DMS79 (cell line): ENCODE measurements at places on chromosomes 6 and 20.

GRCh38 chr6:129203190-129203900 lies 320.4 kb downstream of the LAMA2 start:
- no peak for DNase-seq

DNA sequence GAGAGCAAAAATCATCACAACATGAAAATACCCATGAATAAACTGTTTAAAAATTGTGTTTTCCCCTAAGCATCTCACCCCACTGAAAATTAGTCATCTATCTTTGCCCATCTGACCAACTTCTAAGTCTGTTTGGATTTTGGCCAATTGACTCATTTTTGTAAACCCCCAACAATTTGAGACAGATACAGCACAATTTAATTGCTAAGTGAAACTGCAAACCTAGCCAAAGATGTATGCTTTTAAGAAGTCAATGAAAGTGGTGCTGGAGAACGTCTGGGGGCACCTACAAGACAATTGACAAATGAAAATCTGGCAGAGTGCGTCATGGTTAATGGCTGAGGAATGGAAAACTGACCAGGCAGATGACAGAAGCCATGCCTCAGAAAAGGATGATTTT lies 30.9 kb upstream of the SLC24A3 start:
- DNase-seq, result no peak

DNA sequence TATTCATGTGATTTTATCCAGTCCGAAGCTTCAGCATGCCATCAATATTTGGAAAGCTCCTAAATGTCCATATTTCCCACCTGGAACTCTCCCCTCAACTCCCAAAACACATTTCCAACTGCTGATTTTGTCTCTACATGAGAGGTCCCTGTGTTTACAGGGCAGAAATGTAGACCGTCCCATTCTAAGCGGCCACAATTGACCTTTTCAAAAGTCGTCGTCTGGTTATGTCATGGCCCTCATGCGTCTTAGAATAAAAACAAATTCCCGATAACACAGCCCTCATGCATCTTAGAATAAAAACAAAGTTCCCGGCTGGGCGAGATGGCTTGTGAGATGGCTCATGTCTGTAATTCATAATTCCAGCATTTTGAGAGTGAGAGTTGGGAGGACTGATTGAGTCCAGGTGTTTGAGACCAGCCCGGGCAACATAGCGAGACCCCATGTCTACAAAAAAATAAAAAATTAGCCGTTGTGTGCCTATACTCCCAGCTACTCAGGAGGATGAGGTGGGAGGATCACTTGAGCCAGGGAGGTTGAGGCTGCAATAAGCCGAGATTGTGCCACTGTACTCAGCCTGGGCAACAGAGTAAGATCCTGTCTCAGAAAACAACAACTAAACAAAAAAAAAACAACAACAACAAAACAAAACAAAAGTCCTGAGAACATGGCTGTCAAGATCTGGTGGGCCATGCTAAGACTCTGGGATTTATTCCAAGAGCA lies 6.4 kb upstream of the ZNF217 start:
- DNase-seq, result no peak

- DNase-seq, result peak; percentile 66
These were observed 43.6 kb upstream of the TMEM170B start for GRCh38 chr6:11493974-11494373.

DNA sequence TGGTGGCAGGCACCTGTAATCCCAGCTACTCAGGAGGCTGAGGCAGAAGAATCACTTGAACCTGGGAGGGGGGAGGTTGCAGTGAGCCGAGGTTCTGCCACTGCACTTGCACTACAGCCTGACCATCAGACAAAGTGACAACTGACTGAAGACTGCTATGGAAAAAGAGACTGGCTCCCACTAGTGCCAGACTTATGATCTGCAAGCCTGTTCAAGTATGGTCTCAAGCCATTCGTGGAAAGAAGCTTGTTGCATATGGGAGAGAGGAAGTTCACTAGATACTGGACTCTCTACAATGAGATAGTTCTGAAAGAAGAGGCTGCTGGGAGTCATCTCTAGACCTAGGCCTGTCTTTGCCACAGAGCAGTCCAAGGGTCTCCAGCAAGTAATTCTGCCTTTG lies 26.7 kb downstream of the MDN1 start:
- DNase-seq, result no peak

GRCh38 chr6:3326981-3327380 lies 68.2 kb downstream of the PSMG4 start:
- no peak for DNase-seq

- no peak for DNase-seq
These were observed 904.1 kb upstream of the MANEA start for GRCh38 chr6:94673251-94673650.

GRCh38 chr20:34946661-34947060 lies 8.9 kb downstream of the GSS start:
- DNase-seq, result no peak

- no peak for DNase-seq
These were observed 264.4 kb downstream of the HACE1 start for GRCh38 chr6:104595311-104595820.

DNA sequence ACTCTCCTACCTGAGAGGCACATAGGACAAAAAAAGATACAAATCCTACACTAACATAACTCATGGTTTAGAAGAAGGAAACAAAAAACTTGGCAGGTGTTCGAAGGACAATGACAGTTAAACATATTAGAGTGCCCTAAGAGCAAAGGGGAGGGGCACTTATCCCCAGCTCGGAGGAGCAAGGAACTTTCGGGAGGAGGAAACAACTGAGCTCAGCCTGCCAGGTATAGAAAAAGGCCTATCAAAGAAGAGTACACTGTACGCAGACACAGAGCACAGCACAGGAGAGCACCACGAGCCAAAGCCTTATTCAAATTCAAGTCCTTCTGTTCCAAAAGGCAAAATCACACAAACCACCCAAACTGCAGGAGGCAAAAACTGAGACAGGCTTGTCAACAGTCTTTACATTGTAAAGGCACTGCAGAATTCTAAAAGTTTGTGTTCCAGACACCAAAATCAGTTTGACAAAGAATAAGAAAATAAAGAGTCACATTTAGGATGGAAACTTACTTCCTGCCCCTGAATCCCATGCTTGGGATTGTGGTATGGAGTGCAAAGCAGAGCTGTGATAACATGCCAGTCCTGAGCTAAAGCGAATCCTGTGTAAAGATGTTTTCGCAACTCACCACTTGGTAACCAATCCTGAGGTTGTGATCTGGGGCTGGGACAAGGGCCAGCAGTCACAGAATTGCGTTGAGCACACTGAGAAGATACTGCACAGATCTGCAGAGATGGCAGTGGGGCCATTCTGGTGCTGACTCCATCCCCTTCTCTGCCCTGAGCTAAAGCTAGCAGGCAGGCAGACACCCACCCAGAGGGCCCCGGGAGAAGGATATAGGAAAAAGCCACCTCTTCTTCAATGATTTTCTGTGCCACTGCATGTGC lies 108.6 kb downstream of the CHD6 start:
- no peak for DNase-seq

GRCh38 chr6:32070814-32071543 lies 32.8 kb downstream of the CYP21A2 start:
- DNase-seq, result no peak
